ENCODE measurements at places on chromosomes 3 and 15.

- no peak for DNase-seq
These were observed 19.5 kb downstream of the RAF1 start for GRCh38 chr3:12644331-12644937.

GRCh38 chr3:58463942-58464271, 28.0 kb upstream of the KCTD6 start:
- DNase-seq: no peak

- DNase-seq: no peak
These were observed 33.8 kb upstream of the RAB11A start for GRCh38 chr15:65835447-65835846.

- DNase-seq: no peak
These were observed 97.1 kb upstream of the TRIM42 start for GRCh38 chr3:140580746-140581145.

DNA sequence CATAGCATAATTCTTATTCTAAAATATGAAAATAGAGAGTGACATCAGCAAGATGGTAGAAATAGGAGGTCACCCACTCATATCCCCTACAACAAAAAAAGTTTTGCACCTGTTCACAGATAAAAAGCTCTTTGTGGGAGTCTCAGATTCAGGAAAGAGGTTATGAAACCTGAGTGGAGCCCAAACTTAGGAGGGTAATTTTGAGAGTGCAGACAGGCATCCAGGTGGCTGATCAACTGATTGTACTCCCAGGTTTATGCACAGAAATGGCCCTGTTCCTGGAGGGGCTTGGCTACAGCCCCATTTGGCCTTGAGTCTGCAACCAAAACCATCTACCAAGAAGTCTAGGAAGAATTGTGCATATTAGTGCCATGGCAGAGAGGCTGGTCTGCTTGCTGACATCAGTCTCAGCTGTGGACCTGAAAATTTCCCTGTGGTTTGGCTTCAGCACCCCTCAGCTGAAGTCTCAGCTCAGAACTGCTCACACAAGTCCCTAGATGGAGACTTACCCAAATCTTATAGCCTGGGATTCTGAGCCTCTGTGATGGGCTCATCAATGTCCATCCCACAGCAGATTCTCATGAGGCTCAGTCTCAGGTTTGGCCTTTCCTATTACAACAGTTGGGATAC, 291.6 kb downstream of the IL20RB start:
- DNase-seq: no peak

- no peak for DNase-seq
These were observed 23.6 kb downstream of the CRTC3 start for GRCh38 chr15:90553248-90553745.

- DNase-seq: no peak
These were observed 567.9 kb downstream of the GOLGA6L6 start for GRCh38 chr15:19973718-19974117.

- DNase-seq: no peak
These were observed 5.0 kb upstream of the IL17RE start for GRCh38 chr3:9897408-9898372.

GRCh38 chr3:115698851-115699591, 75.7 kb downstream of the GAP43 start:
- no peak for DNase-seq

DNA sequence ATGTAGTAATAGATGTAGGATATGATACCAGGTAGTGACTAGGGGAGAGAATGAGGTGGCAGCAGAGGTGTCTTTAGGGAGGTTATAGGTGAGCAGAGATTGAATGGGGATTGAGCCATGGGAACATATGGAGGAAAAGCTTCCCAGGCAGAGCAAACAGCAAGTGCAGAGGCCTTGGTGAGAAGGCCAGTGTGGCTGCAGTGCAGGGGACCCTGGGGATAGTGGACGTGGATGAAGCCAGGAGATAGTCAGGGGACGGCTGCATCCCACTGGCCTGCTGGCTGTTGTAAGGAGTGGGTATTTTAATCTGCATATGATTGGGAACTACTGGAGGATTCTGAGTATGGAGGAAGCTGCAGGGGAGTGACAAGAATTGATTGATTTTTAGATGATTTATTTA, 62.7 kb upstream of the TRAK1 start:
- no peak for DNase-seq

DNA sequence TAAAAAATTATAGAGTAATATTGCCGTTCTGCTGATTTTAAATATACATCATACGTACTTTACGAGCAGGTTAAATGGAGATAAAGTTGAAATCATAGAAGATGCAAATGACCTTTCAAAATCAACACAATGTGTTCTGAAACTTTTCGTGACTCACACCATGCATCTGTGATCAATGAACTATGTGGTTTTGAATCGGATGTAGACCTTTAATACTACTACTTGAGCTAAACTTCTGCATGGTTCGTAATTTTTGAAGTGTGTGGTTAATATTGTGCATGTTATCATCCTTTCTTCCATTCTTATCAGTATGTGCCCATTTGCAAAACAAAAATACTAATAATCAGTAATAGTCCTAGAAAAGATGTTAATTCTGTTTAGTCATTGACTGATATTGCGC, 58.9 kb downstream of the GASK1A start:
- no peak for DNase-seq

- no peak for DNase-seq
These were observed 24.0 kb upstream of the AADAC start for GRCh38 chr3:151789853-151790463.

Measured in stimulated activated CD4-positive, alpha-beta T cell treated with anti-CD3 and anti-CD28 coated beads, Interleukin-4, amount 100 ng/mL, for 4 hours (primary cell).